Panc1 (cell line): ENCODE measurements at places on chromosomes 3 and 15.

DNA sequence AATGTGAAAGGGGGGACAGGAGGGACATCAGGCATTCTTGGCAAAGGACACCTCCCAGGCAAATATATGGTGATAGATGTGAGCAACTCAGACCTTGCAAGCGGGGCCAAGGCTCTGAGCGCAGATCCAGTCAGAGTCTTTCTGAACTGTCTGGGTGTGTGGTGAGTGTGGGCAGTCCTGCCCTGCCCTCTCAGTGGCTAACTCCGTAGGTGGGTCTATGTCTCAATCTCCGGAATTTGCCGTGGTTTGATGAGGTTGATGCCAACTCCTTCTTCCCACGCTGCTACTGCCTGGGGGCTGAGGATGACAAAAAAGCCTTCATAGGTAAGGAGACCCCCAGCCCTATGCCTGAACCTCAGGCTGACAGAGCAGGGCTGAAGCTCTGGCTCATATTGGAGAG lies 7.4 kb downstream of the TTLL3 start:
- DNase-seq, result no peak

GRCh38 chr3:159904911-159905310 lies 83.7 kb upstream of the IL12A start:
- no peak for DNase-seq

DNA sequence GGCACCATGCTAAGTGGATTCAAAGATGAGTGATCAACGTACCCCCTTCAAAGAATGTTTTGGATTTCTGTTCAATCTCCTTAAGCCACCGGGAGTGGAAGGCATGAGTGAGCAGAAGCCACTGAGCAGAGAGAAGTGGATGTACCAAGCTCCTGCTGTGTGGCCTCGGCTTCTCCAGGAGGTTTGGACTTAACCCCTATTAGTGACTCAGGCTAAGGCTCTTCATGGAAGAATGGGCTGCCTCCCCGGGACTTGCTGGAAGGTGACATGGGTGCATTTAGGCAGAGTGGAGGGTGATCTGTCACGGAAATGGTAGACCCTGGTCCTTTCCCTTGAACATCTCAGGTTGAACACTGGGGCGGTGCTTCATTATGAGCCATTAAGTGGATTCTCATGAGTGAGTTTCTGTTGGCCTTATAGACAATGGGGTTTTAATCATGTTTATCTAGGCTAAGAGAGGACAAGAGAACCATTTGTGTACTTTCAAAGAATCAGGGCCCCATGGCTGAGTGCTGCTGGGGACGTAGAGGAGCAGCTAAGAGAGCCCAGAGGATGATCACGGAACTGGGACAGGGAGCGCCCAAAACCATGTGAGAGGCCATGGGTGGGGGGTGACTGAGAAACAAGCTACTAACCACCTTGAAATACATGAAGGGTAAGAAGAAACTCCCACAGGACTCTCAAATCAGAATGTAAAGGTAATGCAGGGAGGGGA lies 62.2 kb downstream of the HES1 start:
- DNase-seq, result no peak

GRCh38 chr15:84871428-84871985 lies 13.0 kb upstream of the SLC28A1 start:
- no peak for DNase-seq

DNA sequence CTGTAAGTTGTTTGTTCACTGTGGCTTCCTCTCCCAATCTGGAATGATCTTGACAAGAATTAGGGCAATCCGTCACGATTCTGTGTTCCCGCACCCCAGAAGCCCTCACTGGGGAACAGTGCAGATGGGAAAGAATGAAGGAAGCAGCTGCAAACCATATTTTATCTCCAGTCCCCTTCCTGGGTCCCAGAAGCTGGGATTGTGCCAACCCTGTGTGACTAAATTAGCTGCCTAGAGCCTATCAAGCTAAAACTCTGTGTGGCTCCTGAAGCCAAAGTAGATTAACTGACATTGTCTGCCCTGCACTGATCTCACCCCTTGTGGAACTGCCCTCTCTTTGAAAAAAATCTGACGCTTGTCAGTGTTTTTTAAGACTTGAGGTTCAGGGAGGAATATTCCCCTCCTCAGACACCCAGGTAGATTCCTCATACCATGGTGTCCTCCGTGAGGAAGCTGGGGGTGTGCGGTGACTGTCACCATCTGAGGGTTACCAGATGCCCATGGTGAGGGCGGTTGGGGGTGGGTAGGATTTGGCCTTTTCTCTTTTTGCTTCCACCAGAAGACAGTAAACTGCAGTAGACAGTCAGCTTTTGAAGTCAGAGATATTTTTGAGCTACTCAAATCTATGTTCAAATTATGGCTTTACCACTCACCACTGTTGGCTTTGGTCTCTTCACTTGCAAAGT lies 358.3 kb upstream of the TPM1 start:
- no peak for DNase-seq

DNA sequence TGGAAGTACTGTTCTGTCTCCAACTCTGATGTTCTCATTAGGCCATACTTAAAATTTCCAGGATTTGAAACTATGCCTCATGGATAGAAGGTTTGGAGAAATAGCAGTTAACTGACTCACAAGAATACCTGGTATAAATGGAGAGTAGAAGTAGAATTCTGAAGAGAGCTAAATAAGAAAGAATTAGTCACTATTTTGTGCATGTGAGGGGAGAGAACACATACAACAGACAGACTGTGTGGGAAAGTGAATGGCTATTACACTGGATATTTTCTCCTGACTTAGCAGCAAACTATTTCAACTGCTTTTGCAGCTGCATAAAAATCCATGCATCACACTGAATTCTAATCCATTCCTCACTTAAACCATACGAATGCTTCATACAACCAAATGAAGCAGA lies 71.3 kb downstream of the C3orf70 start:
- no peak for DNase-seq

DNA sequence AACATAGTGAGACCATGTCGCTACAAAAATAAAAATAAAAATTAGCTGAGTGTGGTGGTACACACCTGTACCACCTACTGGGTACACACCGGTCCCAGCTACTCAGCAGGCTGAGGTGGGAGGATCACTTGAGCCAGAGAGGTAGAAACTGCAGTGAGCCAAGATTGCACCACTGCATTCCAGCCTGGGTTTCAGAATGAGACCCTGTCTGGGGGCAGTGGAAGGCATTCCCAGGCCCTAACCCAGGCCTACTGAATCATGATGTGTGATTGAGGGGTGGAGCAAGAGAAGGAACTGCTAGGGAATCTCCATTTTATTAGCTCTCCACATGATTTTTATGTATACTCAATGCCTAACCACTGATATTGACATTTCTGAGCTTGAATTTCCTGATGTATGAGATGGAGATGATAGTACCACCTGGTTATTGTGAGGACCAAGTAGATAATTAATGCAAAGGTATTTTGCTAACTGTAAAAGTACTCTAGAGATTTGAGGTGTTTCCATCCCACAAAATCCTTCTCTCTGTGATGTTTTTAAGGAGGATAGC lies 169.5 kb upstream of the UMPS start:
- DNase-seq, result no peak

DNA sequence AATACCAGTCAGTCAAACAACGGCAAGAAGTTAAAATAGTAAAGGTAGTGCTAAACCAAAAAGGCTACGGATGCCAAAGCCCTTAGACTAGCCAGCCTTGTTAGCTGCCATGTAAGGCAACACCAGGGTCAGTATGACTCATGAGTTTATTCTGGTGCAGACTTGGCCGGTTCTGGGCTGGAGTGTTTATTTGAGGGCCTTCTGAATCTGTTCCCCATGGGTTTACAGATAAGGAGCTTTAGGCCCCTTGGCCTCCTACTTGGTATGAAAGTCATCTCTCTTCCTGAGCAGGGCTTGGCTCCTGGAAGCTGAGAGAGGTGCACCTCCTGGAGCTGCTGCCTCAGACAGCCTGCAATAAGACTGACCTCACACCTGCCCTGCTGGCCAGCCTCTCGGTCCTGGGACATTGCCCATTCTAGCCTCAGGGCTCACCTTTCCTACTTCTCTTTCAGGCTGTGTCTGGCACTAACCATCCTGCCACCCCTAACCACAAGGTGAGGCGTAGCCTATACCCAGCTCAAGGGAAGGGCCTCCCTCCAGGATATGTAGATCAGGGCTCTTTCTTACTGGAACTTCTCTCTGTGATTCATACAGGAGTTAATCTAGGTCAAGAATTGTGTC lies 10.4 kb upstream of the RTP1 start:
- DNase-seq, result no peak

- no peak for DNase-seq
Observed at GRCh38 chr3:80889535-80889934, 871.9 kb downstream of the GBE1 start.

- DNase-seq, result no peak
Observed at GRCh38 chr15:43912208-43912607, 85.4 kb downstream of the WDR76 start.

DNA sequence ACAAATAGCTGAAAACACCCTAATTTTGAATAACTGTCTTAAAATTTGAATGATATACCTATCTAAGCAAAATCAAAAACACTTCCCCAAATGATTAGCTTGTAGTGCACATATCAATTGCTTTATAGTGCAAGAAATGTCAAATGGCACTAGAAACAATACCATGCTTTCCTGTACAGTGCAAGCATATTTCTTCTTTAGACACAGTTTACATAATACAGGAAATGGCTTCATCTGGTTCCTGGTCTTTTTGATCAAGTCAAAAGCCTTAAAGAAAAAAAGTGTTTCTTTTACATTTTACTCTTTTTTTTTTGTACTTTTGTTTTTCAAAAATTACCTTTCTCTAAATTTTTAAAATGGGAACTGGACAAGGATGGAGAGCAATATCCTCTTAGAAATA lies 352.1 kb downstream of the MECOM start:
- no peak for DNase-seq

DNA sequence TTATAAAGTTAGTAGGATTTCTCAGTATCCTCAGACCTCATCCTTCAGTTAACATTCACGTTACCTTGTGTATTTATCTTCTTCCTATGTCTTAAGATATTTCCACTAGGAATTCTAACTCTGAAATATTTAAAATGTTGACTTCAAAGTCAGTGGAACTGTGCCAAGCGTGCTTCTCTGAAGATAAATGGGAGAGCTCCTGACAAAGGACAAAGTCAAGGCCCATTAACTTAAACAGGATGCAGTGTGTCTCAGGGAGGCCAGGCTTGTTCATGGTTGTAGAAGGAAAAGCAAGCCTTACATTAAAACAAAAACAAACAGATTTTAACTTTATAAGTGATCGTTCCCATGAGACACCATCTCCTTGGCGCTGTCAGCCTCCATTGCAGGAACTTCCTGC lies 41.5 kb downstream of the ABHD17C start:
- DNase-seq, result no peak

GRCh38 chr3:112136046-112136445 lies 3.0 kb upstream of the GCSAM start:
- no peak for DNase-seq

GRCh38 chr3:117355566-117355965 lies 646.0 kb downstream of the TUSC7 start:
- DNase-seq, result no peak
